ENCODE measurements at places on chromosomes 4 and X. TPM values are rescaled to one million over a fixed set of nuclear protein-coding genes. Genes with fewer than 3 reads are reported as not detected.
A peak's percentile ranks its signal among the peaks of the same experiment; 100 is the strongest.

BTC gene
- total RNA-seq: 5.6 TPM

MOB1B gene
- total RNA-seq: 25.3 TPM

ADH1A gene
- not detected for total RNA-seq

STAG2 gene
- 105 TPM for total RNA-seq

HSFX1 gene
- 1.8 TPM for total RNA-seq

CLIC2 gene
- 54.3 TPM for total RNA-seq

TMEM47 gene
- 23.2 TPM for total RNA-seq

DUX4 gene
- not detected for total RNA-seq

PAK3 gene
- 1.6 TPM for total RNA-seq

FAT4 gene
- total RNA-seq: 13.2 TPM

POU4F2 gene
- total RNA-seq: not detected

DNA sequence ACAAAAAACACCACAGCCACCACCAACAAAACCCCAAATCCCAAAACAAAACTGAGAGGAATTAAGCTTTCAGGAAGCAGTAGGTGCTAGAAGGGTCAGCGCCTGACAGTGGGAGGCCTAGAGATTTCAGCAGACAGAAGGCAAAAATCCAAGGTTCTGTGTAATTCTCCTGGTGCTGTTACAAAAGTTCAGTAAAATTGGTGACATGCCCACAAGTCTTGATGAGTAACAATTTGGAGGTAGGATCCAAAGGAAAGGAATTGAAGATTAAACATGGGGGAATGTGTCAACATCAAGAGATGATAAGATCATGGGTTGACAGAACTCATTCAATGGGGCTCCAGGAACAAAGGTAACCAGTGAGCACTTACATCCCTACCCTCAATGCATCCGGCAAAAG lies 653.8 kb upstream of the CPEB2 start:
- DNase-seq: no peak
- H3K4me1 ChIP-seq: no peaks in the 10 kb centered on the region
- H3K4me3 ChIP-seq: no peak overlapping the region

DNA sequence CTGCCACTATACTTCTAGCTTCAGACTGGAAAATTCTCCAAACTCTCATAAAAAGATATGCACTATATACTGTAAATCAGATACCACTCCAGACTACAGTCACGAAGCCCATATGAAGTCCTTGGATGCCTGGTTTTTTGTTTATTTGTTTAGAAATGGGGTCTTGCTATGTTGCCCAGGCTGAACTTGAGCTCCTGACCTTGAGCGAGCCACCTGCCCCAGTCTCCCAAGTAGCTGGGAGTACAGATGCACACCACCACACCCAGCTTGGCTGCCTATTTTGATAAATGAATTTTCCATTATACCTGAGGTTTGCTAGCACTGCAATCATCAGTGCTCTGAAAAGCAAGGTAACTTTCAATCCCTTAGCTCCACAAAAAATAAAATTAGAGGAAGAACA lies 53.1 kb downstream of the ELF2 start:
- H3K27ac ChIP-seq: no peak overlapping the region
- no peak overlapping the region for H3K4me3 ChIP-seq
- DNase-seq: no peak
- H3K4me1 ChIP-seq: no peaks in the 10 kb centered on the region
- no peaks in the 10 kb centered on the region for H3K36me3 ChIP-seq
- no peaks in the 10 kb centered on the region for H3K27me3 ChIP-seq

DNA sequence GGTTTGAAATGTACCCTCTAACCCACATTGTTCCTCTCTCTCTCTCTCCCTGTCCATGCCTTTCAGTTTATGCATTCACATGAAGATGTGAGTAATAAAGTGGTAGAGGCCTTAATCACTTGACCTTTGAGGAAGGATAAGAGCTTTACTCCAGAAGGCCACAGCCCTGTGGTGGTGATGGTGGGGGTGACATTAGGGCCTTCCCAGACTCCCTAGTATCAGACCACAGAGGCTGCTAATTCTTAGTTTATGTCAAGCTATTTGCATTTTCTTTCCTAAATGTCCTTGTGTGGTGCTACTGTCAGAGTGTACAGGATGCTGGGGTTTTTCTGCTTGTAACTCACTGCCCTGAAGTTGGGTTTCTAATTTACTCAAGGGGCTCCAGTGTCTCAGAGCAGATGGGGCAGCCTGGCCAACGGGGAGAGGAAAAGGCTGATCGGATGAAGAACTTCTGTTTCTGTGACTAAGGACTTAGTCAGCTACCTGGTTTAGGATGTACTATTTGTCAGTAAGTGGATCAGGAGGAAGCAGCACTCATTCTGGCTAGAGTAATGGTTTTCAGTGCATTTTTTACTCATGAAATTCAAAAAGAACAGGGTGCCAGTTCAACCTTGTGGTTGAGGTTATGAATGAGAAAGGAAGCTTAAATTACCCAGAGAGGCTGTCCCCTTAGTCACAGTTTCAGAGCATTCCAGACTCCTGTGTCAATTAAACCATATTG lies 509.6 kb upstream of the DIPK2B start:
- H3K27ac ChIP-seq: no peak overlapping the region
- no peaks in the 10 kb centered on the region for H3K27me3 ChIP-seq
- H3K36me3 ChIP-seq: no peaks in the 10 kb centered on the region
- H3K4me3 ChIP-seq: no peak overlapping the region
- no peak for DNase-seq
- no peaks in the 10 kb centered on the region for H3K4me1 ChIP-seq

GRCh38 chr4:147173322-147173721 lies 227.7 kb upstream of the TTC29 start:
- no peaks in the 10 kb centered on the region for H3K4me1 ChIP-seq
- H3K36me3 ChIP-seq: no peaks in the 10 kb centered on the region
- H3K27me3 ChIP-seq: no peaks in the 10 kb centered on the region
- no peak overlapping the region for H3K4me3 ChIP-seq

DNA sequence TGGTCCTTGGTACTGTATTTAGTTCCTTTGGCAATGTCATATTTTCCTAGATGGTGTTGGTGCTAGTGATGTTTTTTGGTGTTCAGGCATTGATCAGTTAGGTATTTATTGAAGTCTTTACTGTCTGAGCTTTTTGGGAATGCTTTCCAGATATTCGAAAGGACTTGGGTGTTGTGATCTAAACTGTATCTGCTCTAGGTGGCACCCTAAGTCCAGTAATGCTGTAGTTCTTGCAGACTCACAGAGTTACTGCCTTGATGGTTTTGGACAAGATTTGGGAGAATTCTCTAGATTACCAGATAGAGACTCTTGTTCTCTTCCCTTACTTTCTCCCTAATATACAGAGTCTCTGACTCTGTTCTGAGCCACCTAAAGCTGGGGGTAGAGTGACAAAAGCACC lies 513.6 kb upstream of the PITX2 start:
- H3K27ac ChIP-seq: no peak overlapping the region
- no peak overlapping the region for H3K4me3 ChIP-seq
- DNase-seq: no peak
- no peaks in the 10 kb centered on the region for H3K36me3 ChIP-seq
- H3K4me1 ChIP-seq: no peaks in the 10 kb centered on the region

DNA sequence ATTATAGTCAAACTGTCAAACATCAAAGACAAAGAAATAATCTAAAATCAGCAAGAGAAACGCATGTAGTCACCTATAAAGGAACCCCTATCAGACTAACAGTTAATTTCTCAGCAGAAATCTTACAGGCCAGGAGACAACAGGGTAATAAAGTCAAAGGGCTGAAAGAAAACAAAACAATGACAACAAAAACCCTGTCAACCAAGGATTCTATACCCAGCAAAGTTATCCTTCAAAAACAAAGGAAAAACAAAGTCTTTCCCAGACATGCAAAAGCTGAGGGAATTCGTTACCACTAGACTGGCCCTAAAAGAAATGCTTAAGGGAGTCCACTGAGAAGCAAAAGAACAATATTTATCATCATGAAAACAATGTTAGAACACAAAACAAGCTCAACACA lies 22.1 kb downstream of the TMEM154 start:
- H3K27me3 ChIP-seq: no peaks in the 10 kb centered on the region
- DNase-seq: no peak
- no peaks in the 10 kb centered on the region for H3K36me3 ChIP-seq
- no peak overlapping the region for H3K4me3 ChIP-seq
- no peak overlapping the region for H3K27ac ChIP-seq

DNA sequence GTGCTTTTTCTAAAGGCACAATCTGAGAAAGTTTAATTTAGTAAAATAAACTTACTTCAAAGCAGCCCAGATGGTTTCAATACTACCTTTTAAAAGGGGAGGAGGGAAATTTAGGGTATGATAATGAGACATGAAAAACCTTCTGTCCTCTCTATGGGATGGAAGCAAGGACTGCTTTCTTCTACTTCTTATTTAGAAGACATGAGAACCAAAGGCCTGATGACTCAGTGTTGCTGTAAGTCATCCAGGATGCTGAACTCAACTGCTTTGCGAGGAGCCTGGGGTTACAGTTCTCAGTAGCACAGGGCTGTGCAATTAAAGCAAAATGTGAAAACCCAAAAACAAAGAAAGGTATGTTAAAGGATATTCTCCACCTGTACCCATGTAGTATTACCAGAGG lies 140.8 kb upstream of the EDNRA start:
- H3K36me3 ChIP-seq: no peaks in the 10 kb centered on the region
- H3K4me3 ChIP-seq: no peak overlapping the region
- H3K4me1 ChIP-seq: no peaks in the 10 kb centered on the region

- DNase-seq: no peak
- no peak overlapping the region for H3K4me3 ChIP-seq
- no peak overlapping the region for H3K27ac ChIP-seq
Measured at GRCh38 chrX:137430984-137431475, 134.9 kb upstream of the ZIC3 start.

DNA sequence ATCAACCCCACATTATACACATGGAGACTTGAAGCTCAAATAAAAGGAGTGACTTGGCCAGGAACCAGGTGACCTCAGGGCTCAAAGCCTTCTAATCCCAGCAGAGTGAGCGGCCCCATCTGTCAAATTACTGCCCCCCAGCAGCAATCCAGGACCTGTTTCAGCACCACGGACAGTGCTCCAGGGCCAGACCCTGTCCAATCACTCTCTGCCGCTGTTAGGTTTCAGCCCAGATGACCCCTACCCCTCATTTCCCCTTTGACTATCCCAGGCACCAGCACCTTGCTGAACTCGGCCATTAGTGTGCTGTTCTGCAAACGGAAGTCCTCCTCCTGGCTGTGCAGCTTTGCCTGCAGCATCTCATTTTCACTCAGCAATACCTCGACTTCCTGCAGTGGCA lies 5.1 kb downstream of the GRIPAP1 start:
- H3K36me3 ChIP-seq: peaks cover 8% of the 10 kb centered on the region
- DNase-seq: no peak
- H3K27me3 ChIP-seq: no peaks in the 10 kb centered on the region
- H3K4me3 ChIP-seq: no peak overlapping the region

- peak within 1 kb of the TSS; percentile 72 for H3K4me3 ChIP-seq
- H3K27me3 ChIP-seq: no peaks in the 10 kb centered on the region
- DNase-seq: peak; percentile 93
- H3K36me3 ChIP-seq: peaks cover 15% of the 10 kb centered on the region
- peaks cover 29% of the 10 kb centered on the region for H3K4me1 ChIP-seq
Measured at GRCh38 chrX:41333744-41334362, at the start of gene DDX3X. Gene DDX3X (plus strand): TSS chrX:41334162. CDS start chrX:41334253, 91 bp downstream.

DNA sequence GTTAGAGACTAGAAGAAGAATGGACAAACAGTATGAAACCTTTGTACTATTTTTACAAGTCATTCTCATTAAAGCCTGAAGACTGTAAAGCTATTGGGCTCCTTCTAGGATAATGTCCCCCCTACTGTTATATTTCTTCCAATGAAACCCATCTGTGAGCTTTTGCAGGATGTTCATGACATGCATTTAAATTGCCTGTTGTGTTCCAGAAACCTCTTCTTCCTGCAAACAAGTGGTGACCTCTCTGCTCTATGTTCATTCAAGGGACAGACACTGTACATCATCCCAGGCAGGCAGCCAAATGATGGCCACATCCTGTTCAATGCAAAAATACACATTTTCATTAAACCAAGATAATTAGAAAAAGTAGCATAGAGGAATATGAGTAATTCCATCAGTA lies 128.0 kb downstream of the C4orf33 start:
- H3K4me1 ChIP-seq: no peaks in the 10 kb centered on the region
- no peak for DNase-seq
- H3K27ac ChIP-seq: no peak overlapping the region
- no peaks in the 10 kb centered on the region for H3K36me3 ChIP-seq
- H3K27me3 ChIP-seq: no peaks in the 10 kb centered on the region

DNA sequence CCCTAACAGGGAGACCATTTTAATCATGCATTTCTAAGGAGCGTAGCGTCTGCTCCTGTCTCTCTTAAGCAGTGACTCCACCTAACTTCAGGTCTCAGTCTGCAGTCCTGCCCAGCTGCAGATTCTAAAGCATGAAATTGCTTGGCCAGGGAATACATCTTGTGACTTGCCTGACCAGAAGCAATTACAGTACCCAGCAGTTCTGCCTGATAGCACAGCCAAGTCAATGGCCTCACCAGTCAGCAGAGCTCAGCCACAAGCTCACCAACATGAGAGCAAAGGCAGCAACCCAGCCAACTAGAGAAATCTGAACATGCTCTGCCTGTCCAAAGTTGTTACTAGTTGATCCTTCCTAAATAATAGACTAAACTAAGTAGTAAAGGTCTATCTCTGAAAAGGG lies 2011.9 kb upstream of the PCDH10 start:
- H3K4me1 ChIP-seq: no peaks in the 10 kb centered on the region
- no peaks in the 10 kb centered on the region for H3K27me3 ChIP-seq
- no peaks in the 10 kb centered on the region for H3K36me3 ChIP-seq
- no peak overlapping the region for H3K27ac ChIP-seq

GRCh38 chrX:33330798-33331197 lies 119.4 kb upstream of the DMD start:
- H3K4me3 ChIP-seq: no peak overlapping the region
- no peaks in the 10 kb centered on the region for H3K36me3 ChIP-seq
- DNase-seq: no peak
- no peak overlapping the region for H3K27ac ChIP-seq

DNA sequence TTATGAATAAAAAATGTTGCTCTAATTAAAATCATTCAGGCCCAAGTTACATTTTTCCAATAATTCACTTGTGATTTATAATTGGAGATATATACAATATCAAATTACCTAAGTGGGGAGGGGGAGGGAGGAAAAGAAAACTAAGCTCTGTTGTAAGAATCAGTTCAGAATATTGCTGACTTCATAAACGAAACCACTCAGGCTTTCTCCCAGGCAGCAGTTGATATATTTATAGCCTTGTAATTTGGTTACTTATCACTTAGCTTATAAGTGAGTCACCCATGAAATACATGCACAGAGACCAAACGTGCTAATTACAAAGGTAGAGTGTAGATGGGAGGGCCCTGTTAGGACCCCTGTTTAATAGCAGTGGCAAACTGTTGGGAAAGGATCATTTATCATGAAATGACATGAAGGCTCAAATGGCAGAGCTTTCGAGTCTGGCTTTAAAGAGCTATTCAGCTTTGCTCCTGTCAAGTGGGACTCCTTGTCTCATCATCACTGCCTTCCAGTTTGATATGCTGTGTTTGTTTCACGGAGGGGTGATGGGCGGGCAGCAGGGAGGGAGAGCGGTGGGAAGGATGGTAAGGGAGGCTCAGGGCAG lies 105.6 kb upstream of the PGRMC2 start:
- no peaks in the 10 kb centered on the region for H3K27me3 ChIP-seq
- H3K27ac ChIP-seq: no peak overlapping the region
- no peak for DNase-seq
- no peaks in the 10 kb centered on the region for H3K36me3 ChIP-seq

GRCh38 chr4:2059046-2059725 lies at the start of gene NAT8L:
Gene NAT8L (plus strand): TSS chr4:2059327. CDS start chr4:2059512, 185 bp downstream.
- H3K27ac ChIP-seq: no peak within 1 kb of the TSS
- H3K4me1 ChIP-seq: peaks cover 16% of the 10 kb centered on the region
- H3K27me3 ChIP-seq: peaks cover 2% of the 10 kb centered on the region
- peak within 1 kb of the TSS; percentile 40 for H3K4me3 ChIP-seq
- no peaks in the 10 kb centered on the region for H3K36me3 ChIP-seq

- H3K27ac ChIP-seq: no peak overlapping the region
- no peaks in the 10 kb centered on the region for H3K4me1 ChIP-seq
- H3K4me3 ChIP-seq: no peak overlapping the region
- H3K27me3 ChIP-seq: no peaks in the 10 kb centered on the region
- H3K36me3 ChIP-seq: no peaks in the 10 kb centered on the region
Measured at GRCh38 chrX:129557844-129558480, 17.9 kb downstream of the OCRL start.
